ENCODE measurements at places on chromosomes 3 and 15.
A peak's percentile ranks its signal among the peaks of the same experiment; 100 is the strongest.

GRCh38 chr15:74174958-74175253 lies 1.4 kb downstream of the ISLR start:
- DNase-seq: no peak

DNA sequence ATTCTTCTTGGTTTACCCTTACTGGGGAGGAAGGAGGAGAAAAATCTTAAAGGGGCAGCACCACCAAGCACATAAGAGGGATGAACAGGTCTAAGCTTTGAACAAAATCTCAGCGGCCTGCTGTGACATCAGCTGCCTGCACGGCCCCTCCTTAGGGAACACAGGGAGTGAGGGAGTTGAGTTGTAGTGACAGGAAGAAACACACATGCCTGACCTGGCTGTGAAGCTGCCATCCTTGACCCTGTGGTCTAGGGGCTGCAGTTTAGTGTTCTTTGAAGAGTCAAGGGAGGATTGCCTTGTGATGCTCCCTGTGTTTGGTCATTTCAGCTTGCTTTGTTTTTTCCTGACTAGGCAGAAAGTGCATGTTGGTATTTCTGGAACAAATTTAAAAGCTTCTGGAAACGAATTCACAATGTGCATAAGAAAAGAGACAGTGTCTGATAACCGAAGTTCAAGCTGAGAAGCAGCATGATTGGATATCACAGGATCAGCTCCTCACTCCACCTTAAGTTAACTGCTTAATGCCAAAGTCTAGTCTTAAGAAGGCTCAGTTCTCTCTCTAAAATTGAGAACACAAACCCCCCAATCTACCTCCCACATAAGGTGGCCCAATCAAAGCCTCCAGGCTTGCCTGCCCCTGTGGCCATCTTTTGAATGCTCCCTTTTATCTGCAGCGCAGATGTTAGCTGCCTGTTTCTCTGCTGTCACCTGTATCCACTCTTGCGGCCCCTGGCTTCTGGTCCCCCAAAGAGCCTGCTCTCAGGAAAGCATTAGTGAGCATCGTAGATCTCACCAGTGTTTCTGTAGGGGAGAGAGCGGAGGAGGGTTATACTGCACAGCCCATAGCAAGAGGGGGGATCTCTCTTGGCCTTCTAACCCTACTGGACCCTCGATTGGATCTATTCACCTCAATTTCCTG lies 82.2 kb downstream of the SCN11A start:
- DNase-seq: no peak

- no peak for DNase-seq
These were observed 197.6 kb upstream of the CFAP20DC start for GRCh38 chr3:59247402-59247841.

GRCh38 chr15:39585389-39585841 lies 4.5 kb downstream of the THBS1 start:
- DNase-seq: no peak

DNA sequence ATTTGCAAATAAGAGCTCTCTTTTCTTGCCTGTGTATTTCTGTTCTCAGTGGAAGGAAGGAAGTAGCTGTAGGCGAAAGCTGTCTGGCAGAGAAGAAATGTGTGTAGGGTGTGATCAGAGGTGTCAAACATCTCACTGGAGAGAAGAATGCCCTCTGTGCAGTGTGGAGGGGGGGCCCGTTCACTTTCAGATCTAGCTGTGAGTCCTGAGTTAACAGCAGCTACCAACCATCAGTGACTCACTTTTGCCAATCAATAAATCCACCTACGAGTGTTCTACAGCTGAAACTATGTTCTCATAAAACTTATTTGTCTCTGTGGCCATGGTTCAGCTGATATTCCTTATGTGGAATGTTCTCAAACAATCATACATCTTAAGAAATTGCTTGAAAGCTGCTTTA lies 103.7 kb downstream of the FRMD4B start:
- DNase-seq: no peak

- no peak for DNase-seq
These were observed 58.1 kb upstream of the CD200R1L start for GRCh38 chr3:112904786-112905185.

DNA sequence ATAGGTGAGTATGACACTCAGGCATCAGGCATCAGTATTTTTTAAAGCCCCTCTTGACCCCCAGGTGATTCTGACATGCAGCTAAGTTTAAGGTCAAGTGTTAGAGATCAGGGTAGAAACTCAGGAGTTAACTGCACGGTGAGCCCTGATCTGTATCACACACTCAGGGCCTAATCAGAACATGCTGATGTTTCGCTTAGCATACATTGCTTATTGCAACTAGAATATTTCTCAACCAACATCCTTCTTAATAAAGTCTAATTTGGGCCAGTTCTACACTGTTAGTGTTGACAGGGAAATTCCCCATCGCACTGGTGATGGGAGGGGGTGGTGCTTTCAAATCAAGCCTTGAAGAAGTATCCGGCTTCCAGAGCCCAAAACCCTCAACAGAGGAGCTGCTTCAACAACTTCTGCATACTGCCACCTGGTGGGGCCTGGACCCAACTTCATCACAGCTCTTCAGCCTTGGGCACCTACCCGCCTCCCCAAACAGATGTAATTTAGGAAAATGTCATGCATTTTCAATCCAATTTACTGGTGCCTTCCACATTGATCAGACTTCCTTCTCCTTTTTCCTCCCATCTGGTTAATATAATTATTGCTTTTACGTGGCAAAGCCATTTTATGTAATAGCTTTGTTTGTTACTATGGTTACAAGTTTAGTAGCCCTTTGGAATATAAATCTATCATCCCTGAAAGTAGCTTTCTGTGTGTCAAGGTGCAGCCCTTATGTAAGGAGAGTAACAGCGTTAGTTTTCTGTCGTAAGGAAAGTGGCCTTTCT lies 312.2 kb downstream of the RORA start:
- DNase-seq: peak; percentile 44

All from HS-5 (cell line).